ENCODE measurements at places on chromosomes 5 and 9. TPM values are rescaled to one million over a fixed set of nuclear protein-coding genes. Genes with fewer than 3 reads are reported as not detected.

The TTC1 gene
- 40.5 TPM for total RNA-seq

The NPR2 gene
- total RNA-seq = 45.6 TPM

The SPOCK1 gene
- total RNA-seq = 48.5 TPM

The CDKN2B gene
- 4.8 TPM for total RNA-seq

The PCDHB2 gene
- 3.1 TPM for total RNA-seq

The CCDC192 gene
- not detected for total RNA-seq

The NKD2 gene
- 2.8 TPM for total RNA-seq

The STRBP gene
- 6.8 TPM for total RNA-seq

The CA9 gene
- 8.8 TPM for total RNA-seq

The MEGF10 gene
- 0.52 TPM for total RNA-seq

The RNF224 gene
- not detected for total RNA-seq

The GPR151 gene
- 0.10 TPM for total RNA-seq

The SPDL1 gene
- total RNA-seq = 5.4 TPM

The SLC26A2 gene
- total RNA-seq = 16.1 TPM

The TNC gene
- 117 TPM for total RNA-seq
